Naive thymus-derived CD8-positive, alpha-beta T cell (primary cell): ENCODE measurements at places on chromosomes 4 and X. TPM values are rescaled to one million over a fixed set of nuclear protein-coding genes. Genes with fewer than 3 reads are reported as not detected.

RRAGB gene
- 10.9 TPM for polyA plus RNA-seq

CSAG3 gene
- not detected for polyA plus RNA-seq

FHIP1A gene
- 1.4 TPM for polyA plus RNA-seq

OTUD6A gene
- not detected for polyA plus RNA-seq

NEUROG2 gene
- not detected for polyA plus RNA-seq

RAI2 gene
- 2.8 TPM for polyA plus RNA-seq

ADRA2C gene
- polyA plus RNA-seq: not detected

CXCL11 gene
- not detected for polyA plus RNA-seq

SERTM2 gene
- polyA plus RNA-seq: not detected

F9 gene
- polyA plus RNA-seq: not detected

MAGEB10 gene
- polyA plus RNA-seq: not detected

HTN3 gene
- polyA plus RNA-seq: not detected

PNMA6F gene
- not detected for polyA plus RNA-seq

FREM3 gene
- polyA plus RNA-seq: not detected

COL4A6 gene
- not detected for polyA plus RNA-seq

OPHN1 gene
- polyA plus RNA-seq: not detected

RHOH gene
- polyA plus RNA-seq: 328 TPM

ADH1A gene
- polyA plus RNA-seq: not detected
